ENCODE measurements at places on chromosomes 2 and 18. TPM values are rescaled to one million over a fixed set of nuclear protein-coding genes. Genes with fewer than 3 reads are reported as not detected.

CCDC195 gene
- not detected for polyA plus RNA-seq

IMPA2 gene
- 86.3 TPM for polyA plus RNA-seq

CD207 gene
- not detected for polyA plus RNA-seq

PSMG2 gene
- polyA plus RNA-seq, result 86.6 TPM

MARS2 gene
- polyA plus RNA-seq, result 7.8 TPM

CRYGD gene
- not detected for polyA plus RNA-seq

SRD5A2 gene
- 0.05 TPM for polyA plus RNA-seq

SERPINB12 gene
- not detected for polyA plus RNA-seq

GRCh38 chr2:1769703-1770422, 25.5 kb upstream of the PXDN start:
- no peak for DNase-seq

GRCh38 chr18:2846636-2847316, at the start of gene EMILIN2:
Gene EMILIN2 (plus strand): TSS chr18:2847006. CDS start chr18:2847189, 183 bp downstream.
- no peak for DNase-seq

DNA sequence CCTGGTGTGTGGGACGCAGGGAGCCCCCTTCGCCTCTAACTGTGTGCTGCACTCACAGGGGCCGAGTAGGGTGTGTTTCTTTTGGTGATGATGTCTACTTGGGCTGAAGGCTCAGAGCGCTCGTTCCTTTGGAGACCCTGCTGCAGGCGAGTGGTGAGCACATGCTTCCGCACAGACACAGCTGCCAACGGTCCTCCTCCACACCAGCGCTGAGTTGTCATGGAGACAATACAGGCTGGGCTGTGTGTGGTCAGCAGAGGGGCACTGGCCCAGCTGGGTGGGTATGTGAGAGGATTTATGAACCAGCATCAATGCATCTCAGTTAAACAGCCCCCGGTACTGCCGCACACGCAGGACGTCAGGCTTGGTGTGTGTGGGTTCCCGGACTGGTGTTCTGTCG, 143.5 kb downstream of the SH3RF3 start:
- no peak for DNase-seq

DNA sequence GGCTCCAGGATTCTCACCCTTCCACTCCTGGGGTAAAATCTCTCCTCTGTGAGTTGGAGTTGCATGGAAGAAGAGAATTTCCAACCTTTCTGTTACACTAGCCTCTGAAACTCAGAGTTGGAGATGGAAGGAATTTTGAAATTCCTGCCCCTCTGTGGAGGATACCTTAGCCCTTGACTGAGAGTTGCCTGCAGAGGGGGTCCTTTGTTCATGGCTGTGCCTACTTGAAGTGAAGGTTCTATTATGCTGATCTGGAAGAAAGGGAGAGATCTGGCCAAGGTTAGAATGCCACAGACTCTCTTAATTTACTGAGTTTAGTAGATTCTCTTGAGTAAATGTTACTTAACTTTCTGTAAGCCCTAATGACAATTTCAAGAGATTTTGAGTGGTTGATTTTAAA, 626.6 kb upstream of the GYPC start:
- no peak for DNase-seq

DNA sequence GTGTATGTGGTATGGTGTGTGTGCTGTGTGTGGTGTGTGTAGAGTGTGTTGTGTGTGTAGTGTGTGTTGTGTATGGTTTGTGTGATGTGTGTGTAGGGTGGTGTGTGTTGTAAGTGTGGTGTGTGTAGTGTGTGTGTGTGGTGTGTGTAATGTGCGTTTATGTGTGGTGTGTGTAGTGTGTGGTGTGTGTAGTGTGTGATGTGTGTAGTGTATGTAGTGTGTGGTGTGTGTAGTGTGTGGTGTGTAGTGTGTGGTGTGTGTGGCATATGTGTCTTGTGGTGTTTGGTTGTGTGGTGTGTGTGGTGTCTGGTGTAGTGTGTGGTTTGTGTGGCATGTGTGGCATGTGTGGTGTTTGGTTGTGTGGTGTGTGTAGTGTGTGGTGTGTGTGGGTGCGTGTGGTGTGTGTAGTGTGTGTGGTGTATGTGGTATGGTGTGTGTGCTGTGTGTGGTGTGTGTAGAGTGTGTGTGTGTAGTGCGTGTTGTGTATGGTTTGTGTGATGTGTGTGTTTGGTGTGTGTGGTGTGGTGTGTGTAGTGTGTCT, 4.0 kb upstream of the RTP5 start:
- no peak for DNase-seq

DNA sequence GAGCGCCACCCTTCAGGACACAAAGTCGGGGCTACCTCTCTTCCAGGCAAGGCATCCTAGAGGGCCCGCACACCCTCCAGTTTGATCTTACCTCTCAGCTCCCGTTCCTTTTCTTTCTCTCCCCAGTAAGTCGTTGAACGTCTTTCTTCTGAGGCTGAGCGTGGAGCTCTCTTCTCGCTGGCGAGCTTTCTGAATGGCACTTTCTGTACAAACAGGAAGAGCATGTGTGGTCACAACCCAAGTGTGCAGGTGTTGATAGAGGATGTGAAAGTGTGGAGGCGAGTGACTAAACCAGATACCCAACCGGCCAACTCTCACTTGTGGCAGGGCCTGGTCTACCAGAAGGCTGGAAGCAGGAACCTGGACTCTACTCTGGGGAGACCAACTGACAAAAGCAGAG, at the start of gene AFF3:
Gene AFF3 (minus strand): TSS at position 198 of the 400 bp plus-strand sequence. CDS start 38,136 bp downstream, outside the sequence.
- DNase-seq, result no peak

- no peak for DNase-seq
Measured at GRCh38 chr18:76306685-76307292, 188.3 kb downstream of the ZNF516 start.

DNA sequence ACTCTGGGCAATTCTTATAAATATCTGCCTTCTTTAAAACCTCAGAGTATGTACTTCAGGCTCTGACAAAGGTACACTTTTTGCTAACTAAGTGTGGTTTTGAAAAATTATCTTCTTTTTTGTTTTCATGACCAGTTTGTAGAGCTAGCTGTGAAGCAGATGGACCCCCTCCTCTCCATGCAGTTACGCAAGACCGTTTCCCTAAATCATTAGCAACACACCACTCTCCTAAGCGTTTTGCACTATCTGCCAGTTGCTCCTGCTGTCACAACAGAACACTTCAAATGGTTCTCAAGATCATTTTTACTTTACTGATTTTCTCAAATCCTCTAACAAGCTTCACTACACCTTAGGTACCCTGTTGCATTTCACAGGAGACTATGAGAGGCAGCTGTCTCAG, 53.3 kb downstream of the GULP1 start:
- no peak for DNase-seq

DNA sequence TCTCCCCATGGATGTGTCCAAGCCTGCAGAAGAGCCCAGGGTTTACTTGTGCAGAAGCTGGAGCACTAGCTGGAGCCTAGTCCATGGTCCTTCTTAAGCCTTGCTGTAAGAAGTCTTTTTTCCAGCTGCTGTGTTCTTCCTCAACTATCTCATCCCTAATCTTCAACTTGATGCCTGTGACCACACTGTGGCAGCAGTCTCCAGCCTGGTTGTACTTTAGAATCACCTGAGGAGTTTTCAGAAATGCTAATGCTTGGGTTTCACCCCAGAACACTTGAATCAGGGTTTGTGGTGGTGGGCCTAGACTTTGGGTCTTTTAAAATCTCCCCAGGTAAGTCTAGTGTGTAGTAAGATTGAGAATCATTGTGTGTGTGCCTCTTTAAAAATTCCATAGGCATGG, 173.6 kb downstream of the ADCYAP1 start:
- no peak for DNase-seq

GRCh38 chr2:220682616-220683015, 889.5 kb downstream of the EPHA4 start:
- no peak for DNase-seq

GRCh38 chr2:7809640-7810039, 872.2 kb upstream of the ID2 start:
- DNase-seq, result no peak

- no peak for DNase-seq
Measured at GRCh38 chr2:215553946-215554345, 118.1 kb upstream of the FN1 start.

GRCh38 chr2:45127891-45128290, 118.6 kb upstream of the SIX2 start:
- DNase-seq, result no peak

GRCh38 chr18:9574473-9575115, 39.8 kb downstream of the PPP4R1 start:
- DNase-seq, result no peak

DNA sequence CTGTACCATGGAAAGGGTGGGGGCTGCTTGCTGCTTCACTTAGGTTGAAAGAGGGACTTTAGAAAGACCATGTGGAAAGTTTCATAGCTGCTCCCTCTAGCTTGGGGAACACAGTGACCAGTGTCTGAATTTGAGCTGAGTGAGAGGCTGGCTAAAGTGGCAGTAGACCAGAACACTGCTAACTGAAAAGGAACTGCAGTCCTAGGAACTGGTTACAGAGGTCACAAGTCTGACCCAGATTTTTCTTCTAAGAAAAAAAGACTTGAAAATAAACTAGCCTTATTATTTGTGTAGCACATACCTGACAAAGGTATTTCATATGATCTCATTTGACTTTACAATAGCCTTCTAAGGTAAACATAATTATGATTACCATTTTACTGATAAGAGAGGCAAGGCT, 153.6 kb downstream of the FSHR start:
- peak; percentile 12 for DNase-seq

- no peak for DNase-seq
Measured at GRCh38 chr2:225002656-225003045, 39.6 kb downstream of the DOCK10 start.

GRCh38 chr18:33839452-33840211, 261.6 kb downstream of the ASXL3 start:
- DNase-seq, result peak; percentile 55

GRCh38 chr18:67545681-67546080, 29.2 kb upstream of the DSEL start:
- DNase-seq, result no peak

GRCh38 chr2:241851325-241852115, 7.2 kb downstream of the PDCD1 start:
- DNase-seq, result no peak
